ENCODE measurements at places on chromosomes 1 and 21. TPM values are rescaled to one million over a fixed set of nuclear protein-coding genes. Genes with fewer than 3 reads are reported as not detected.
A peak's percentile ranks its signal among the peaks of the same experiment; 100 is the strongest.

GRCh38 chr1:54837002-54837853 lies 36.1 kb upstream of the TTC22 start:
- H3K4me3 ChIP-seq: no peak overlapping the region
- no peaks in the 10 kb centered on the region for H3K4me1 ChIP-seq
- H3K27ac ChIP-seq: no peak overlapping the region
- no peak for DNase-seq
- H3K36me3 ChIP-seq: no peaks in the 10 kb centered on the region

JAM2 gene
- 14.1 TPM for total RNA-seq

RCAN1 gene
- total RNA-seq: 62.6 TPM

GRCh38 chr1:205930799-205931281 lies 12.4 kb downstream of the SLC26A9 start:
- no peaks in the 10 kb centered on the region for H3K27me3 ChIP-seq
- no peaks in the 10 kb centered on the region for H3K36me3 ChIP-seq
- no peak for DNase-seq
- H3K27ac ChIP-seq: no peak overlapping the region
- no peak overlapping the region for H3K4me3 ChIP-seq

FOXE3 gene
- total RNA-seq: not detected

DNA sequence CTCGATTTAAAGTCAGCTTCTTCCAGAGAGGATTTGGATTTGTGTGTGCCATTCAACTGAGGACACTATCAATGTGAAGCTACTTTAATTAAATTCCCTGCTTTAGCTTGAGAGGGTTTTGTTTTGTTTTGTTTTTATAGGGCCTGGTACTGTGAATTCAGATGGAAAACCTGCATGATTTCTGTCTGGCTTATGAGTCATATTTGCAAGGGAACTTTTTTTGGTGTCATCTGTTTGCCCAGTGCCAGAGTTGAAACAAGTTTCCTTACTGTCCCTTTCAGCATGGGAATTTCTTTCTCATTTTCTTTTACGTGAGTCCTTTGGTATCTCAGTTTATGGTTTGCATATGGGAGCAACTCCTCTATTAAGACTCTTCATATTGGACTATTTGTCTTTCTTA lies 194.6 kb downstream of the GREM2 start:
- no peaks in the 10 kb centered on the region for H3K27me3 ChIP-seq
- H3K36me3 ChIP-seq: no peaks in the 10 kb centered on the region
- H3K27ac ChIP-seq: no peak overlapping the region
- no peak overlapping the region for H3K4me3 ChIP-seq
- no peak for DNase-seq

DNA sequence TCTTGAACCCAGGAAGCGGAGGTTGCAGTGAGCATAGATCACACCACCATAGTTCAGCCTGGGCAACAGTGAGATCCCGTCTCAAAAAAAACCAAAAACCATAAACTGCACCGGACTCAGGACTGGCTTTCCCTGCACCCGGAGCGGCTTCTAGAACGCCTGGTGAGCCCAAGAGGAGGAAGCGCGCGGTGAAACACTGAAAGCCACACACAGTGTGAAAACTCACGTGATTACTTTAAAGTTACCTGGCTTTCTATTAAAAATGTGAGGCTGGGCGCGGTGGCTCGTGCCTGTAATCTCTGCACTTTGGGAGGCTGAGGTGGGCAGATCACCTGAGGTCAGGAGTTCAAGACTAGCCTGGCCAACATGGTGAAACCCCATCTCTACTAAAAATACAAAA lies 7.0 kb upstream of the TRAPPC10 start:
- no peak overlapping the region for H3K27ac ChIP-seq
- H3K27me3 ChIP-seq: no peaks in the 10 kb centered on the region
- no peaks in the 10 kb centered on the region for H3K36me3 ChIP-seq
- no peaks in the 10 kb centered on the region for H3K4me1 ChIP-seq

DNA sequence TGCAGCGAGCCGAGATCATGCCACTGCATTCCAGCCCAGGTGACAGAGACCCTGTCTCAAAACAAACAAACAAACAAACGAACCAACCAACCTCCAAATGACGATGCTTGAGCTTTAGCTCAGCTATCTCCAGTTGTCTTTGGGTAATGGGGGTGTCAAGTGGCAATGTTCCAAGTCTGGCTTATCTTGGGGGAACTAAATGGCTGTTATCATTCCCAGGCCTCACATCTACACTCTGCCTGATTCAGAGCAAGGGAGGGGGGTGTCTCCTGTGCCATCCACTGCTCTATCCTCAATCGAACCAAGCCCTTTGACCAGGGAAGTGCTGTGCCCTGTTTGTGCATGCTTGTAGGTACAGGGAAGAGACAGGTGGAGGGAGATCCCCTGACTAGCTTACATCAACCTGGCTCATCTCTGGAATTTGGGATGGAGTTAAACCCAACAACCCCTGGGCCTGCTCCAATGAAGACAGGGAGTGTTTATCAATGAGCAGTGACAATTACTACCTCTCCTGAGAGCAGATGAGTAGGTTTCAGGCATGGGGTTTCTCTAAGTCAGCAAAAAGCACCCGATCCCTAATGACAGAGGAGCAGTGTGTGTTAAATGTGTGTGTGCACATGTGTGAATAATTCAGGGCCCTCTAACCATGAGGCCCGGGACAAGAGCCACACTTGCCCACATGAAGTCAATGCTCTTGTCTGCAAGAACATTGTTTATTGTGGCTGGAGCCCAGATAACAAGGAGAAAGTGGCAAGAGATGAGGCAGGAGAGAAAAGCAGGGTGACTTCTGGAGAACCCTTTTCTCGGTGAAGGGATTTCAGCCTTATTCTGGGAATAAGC lies 20.3 kb upstream of the IL6R start:
- H3K4me3 ChIP-seq: no peak overlapping the region
- no peaks in the 10 kb centered on the region for H3K36me3 ChIP-seq
- no peak overlapping the region for H3K27ac ChIP-seq

SAMD11 gene
- total RNA-seq: 7.1 TPM

NRAS gene
- total RNA-seq: 31.3 TPM

GRCh38 chr1:78250201-78250600 lies 204.4 kb downstream of the GIPC2 start:
- H3K27me3 ChIP-seq: no peaks in the 10 kb centered on the region
- H3K36me3 ChIP-seq: peaks cover 9% of the 10 kb centered on the region
- H3K4me1 ChIP-seq: no peaks in the 10 kb centered on the region
- H3K4me3 ChIP-seq: no peak overlapping the region
- no peak overlapping the region for H3K27ac ChIP-seq
- DNase-seq: no peak

DNA sequence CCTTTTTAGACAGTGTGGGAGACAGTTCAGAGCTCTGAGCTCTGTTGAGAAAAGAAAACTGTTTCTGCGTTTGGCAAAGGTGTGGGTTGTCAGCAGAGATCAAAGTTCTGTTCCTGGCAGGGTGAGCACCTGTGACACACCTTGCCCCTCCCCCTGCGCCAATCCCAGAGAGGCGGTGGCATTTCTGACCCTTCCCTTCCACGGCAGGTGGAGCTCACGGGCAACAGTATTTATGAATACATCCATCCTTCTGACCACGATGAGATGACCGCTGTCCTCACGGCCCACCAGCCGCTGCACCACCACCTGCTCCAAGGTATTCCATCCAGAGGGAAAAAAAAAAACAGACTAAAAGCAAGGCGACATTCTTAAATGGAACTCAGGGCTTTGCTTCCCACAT lies 20.7 kb downstream of the SIM2 start:
- H3K4me3 ChIP-seq: no peak overlapping the region
- DNase-seq: no peak
- H3K27me3 ChIP-seq: peaks cover 24% of the 10 kb centered on the region
- H3K4me1 ChIP-seq: no peaks in the 10 kb centered on the region
- no peak overlapping the region for H3K27ac ChIP-seq

DNA sequence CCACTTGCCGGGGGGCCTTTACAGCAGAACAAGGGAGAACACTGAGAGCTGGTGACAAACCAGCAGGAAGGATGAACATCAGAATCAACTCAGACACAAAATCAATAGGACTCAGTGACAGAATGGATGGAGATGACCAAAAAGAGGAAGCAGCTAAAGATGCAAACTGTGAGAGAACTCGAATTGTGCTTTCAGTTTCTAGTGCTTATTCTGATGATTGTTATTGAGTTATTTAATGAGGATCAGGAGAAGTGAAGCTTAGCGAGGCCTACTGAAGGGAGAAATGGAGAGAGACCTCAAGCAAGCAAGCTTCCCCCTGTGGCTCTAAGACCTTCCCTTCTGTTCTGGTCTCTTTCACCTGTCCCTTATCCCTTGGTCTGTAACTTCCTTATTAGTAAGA lies 30.3 kb upstream of the TMEM125 start:
- no peak overlapping the region for H3K27ac ChIP-seq
- H3K4me3 ChIP-seq: no peak overlapping the region
- H3K36me3 ChIP-seq: no peaks in the 10 kb centered on the region

- no peak for DNase-seq
- no peak overlapping the region for H3K27ac ChIP-seq
- H3K36me3 ChIP-seq: peaks cover 100% of the 10 kb centered on the region
- H3K4me3 ChIP-seq: no peak overlapping the region
Observed at GRCh38 chr1:55092475-55092874, 53.1 kb downstream of the PCSK9 start.

DNA sequence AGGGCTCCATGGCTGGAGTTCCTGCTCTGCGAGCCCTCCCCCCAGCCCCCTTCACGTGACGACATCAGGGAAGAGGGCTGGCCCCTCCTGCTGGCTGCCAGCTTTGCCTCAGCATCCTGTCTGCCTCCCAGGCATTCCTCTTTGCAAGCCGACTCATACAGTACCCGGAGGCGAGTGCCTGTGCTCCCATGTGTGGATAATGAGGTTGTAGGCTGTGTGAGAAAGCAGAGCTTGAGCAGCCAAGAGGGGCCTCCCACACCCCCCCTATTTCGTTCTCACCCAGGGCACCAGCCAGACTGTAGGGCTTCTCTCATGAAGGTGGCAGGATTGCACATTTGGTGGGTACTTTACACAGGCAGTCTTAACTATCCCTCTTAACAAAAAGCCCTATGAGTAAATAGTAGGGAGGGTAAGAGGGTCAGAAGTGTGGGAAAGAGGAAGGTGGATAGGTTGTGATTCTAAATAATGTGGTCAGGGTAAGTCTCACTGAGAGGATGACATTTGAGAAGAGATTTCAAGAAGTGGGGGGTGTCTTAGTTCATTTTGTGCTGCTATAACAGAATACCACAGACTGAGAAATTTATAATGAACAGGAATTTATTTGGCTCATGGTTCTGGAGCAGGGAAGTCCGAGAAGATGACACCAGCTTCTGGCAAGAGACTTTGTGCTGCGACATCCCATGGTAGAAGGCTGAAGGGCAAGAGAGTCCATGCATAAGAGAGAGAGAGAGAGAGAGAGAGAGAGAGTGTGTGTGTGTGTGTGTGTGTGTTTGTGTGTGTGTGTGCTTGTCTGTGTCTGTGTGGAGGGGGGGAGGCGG lies 113.5 kb downstream of the OMA1 start:
- no peak overlapping the region for H3K4me3 ChIP-seq
- H3K27me3 ChIP-seq: no peaks in the 10 kb centered on the region
- no peak overlapping the region for H3K27ac ChIP-seq
- peak; percentile 61 for DNase-seq

GRCh38 chr1:1305300-1306069 lies 2.2 kb downstream of the ACAP3 start:
- H3K36me3 ChIP-seq: peaks cover 10% of the 10 kb centered on the region
- H3K4me1 ChIP-seq: peaks cover 28% of the 10 kb centered on the region
- H3K27ac ChIP-seq: peak overlapping the region; percentile 53
- DNase-seq: no peak

- no peak overlapping the region for H3K4me3 ChIP-seq
- no peaks in the 10 kb centered on the region for H3K4me1 ChIP-seq
- no peak for DNase-seq
Observed at GRCh38 chr1:193451001-193451400, 264.6 kb upstream of the B3GALT2 start.

GRCh38 chr1:161736335-161736969 lies 13.1 kb upstream of the DUSP12 start:
- no peak for DNase-seq
- no peak overlapping the region for H3K4me3 ChIP-seq
- peaks cover 36% of the 10 kb centered on the region for H3K4me1 ChIP-seq
- H3K27me3 ChIP-seq: no peaks in the 10 kb centered on the region

DNA sequence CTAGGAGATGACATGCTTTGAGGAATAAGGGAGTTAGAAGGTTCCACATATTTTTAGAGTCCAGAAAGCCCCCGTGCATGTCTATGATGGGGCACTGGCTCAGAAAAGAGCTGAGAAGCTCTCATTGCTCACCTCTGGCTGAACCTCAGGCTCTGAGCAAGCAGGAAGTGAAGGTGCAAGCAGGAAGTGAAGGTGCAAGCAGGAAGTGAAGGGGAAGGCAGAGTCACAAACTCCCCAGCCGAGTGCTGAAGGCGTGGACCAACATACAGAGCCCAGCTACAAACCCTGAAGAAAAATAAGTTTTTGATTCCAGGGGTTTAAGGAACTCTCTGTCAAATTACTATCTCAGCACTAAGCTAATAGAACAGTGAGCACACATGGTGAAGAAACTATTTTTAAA lies 7.0 kb downstream of the KRTAP10-8 start:
- no peaks in the 10 kb centered on the region for H3K4me1 ChIP-seq
- DNase-seq: no peak
- no peaks in the 10 kb centered on the region for H3K36me3 ChIP-seq
- no peak overlapping the region for H3K4me3 ChIP-seq
- H3K27ac ChIP-seq: peak overlapping the region; percentile 23

GRCh38 chr1:27360159-27361043 lies 6.4 kb downstream of the MAP3K6 start:
- no peak for DNase-seq
- peak overlapping the region; percentile 44 for H3K4me3 ChIP-seq
- H3K4me1 ChIP-seq: peaks cover 47% of the 10 kb centered on the region
- H3K27me3 ChIP-seq: no peaks in the 10 kb centered on the region
- no peak overlapping the region for H3K27ac ChIP-seq
- no peaks in the 10 kb centered on the region for H3K36me3 ChIP-seq
